ENCODE measurements at places on chromosomes 5 and 9. TPM values are rescaled to one million over a fixed set of nuclear protein-coding genes. Genes with fewer than 3 reads are reported as not detected.

DNA sequence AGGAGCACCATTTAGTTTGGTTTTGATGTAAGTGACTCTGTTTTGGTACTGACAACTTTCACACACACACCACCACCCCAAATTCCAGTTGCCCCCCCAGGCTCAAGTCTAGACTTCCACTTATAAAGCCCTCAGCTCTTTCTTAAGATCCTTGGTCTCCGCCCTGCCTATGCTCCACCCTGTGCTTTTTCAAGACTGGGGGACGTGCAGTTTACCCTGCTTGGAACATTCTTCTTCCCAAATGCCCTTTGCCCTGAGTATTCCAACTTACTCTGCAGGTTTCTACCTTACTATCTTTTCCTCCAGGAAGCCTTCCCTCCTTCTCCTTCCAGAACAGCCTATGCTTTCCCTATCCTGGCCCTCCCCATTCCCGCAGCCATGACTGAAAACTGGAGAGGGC, 1.5 kb upstream of the TRIM14 start:
- ATAC-seq = no peak

DNA sequence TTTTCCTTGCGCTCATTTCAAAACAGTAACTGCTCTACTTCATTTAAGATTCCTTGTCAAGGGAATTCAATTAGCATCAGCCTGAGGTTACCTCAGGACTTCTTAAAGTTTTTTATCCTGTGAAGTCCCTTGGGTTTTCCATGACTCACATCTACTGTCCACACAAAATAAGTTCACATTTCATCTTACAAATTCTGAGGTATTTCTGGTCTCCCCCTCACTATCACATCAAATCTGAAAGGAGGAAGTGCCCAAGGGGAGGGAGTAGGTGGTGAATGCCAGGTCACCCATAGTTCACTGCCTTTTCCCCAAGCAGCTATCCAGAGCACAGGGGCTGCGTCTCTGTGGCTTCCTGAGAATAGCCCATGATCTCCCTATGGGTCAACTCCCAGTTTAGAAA, 227.1 kb upstream of the NREP start:
- peak; percentile 95 for ATAC-seq

TPPP gene
- 5.2 TPM for total RNA-seq

TRPM3 gene
- 0.27 TPM for total RNA-seq

GRCh38 chr9:8292657-8293056, 493.1 kb upstream of the DMAC1 start:
- ATAC-seq = no peak

DNA sequence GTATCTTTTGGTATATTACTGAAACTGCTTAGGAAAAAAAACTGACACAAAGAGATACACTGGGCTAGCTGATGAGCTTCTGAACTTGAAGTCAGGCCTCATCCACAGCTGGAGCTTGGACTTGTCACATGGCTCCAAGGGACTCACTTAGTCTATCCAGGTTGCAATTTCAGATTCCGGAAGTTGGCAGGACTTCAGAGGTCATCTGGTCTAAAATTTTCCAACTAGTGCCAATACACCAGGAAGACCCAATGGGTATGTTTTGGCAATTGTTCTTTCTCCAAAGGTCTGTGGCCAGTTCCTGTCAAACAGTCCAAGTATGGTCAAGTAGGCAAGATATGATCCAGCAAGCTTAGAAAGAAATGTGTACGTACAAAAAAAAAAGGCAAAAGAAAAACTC, 36.7 kb downstream of the MRPS27 start:
- no peak for ATAC-seq

DNA sequence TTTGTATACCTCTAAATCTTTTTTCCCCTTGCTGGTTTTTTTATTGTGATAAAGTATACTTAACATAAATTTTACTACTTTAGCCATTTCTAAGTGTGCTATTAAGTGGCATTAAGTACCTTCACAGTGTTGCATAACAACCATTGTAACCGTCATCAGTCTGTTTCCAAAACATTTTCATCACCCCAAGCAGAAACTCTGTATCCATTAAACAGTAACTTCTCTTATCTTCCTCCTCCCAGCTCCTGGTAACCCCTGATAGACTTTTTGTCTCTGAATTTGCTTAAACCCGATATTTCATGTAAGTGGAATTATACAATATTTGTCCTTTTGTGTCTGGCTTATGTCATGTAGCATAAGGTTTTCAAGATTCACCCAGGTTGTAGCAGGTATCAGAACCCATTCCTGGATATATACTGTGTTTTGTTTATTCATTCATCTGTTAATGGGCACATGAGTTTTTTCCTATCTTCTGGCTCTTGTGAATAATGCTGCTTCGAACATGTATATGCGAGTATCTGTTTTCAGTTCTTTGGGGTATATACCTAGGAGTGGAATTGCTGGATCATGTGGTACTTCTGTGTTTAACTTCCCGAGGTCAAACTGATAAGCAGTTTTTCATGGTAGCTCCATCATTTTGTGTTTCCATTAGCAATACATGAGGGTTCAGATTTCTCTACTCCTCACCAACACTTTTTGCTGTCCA, 66.4 kb downstream of the EHMT1 start:
- no peak for ATAC-seq

ADGRV1 gene
- 59.3 TPM for total RNA-seq

GRCh38 chr5:142191776-142192175, 83.2 kb downstream of the NDFIP1 start:
- no peak for ATAC-seq

FBXO10 gene
- 18.8 TPM for total RNA-seq

ADAMTSL1 gene
- 18.6 TPM for total RNA-seq

PLAC8L1 gene
- not detected for total RNA-seq
